ENCODE measurements at places on chromosomes 1 and 21.

DNA sequence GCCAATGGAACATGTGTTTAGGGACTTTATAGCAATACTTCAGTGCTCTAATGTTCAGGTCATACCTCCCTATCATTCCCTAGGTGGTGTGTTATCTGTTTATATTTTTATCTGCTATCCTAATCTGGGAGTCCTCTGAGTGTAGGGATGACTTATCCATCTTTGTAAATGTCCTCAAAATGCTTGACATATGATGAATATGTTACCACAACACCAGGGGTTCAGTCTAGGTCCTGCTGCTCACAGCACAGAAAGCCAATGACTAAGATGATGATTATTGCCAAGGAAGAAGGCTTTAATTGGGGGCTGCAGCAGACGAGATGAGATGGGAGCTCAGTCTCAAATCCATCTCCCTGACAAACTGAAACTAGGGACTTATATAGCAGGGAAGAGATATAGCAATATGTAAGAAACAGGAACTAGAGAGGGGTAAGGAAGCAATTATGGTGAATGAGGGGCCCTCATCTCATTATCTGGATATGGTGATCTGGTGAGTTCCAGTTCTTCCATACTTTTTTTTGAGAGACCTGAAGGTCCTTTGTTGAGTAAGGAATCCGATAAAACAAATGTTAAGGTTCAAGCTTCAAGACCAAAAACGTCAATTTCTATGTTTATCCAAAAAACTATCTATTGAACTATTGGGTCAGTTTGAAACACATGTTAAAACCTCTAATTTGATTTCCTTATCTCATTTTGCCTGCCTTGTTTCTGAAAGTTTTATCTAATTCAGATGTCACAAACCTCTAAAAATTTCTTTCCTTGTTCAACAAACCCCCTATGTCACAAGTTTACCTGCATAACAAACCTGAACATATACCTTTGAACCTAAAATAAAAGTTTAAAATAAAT is 256.7 kb upstream of the CACYBP start:
- peak; percentile 7 for DNase-seq

DNA sequence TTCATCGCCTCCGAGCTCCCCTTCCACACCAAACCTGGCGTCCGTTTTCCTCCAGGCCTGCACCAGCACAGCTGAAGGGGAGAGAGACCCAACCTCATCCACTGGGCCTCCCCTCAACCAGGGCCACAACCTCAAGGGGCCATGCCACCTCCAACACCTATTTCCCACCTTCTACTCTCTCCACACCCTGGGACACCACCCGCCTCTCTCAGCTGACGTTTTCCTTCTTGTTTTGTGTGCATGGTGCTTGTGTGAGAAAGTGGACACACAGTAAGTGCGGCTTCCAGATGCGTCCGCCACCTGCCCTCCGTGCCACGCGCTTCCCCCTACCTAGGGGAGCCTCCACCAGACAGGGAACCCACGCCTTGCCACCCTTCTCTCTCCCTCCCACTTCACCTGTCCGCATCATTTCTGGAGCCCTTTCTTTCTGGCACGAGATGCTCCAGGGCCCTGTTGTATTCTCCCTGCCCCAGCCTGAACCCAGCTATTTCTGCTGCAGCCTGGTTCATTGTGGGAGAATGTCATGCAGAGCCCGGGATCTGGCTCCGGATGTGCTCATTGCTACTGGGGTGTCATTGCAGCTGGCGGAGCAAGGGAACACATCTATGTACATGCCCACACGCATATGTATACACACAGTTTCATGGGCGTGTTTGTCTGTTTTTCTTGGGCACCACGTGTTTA is 1.3 kb upstream of the GNB1 start:
- no peak for DNase-seq

GRCh38 chr1:64685765-64686341 is 59.0 kb upstream of the RAVER2 start:
- no peak for DNase-seq

DNA sequence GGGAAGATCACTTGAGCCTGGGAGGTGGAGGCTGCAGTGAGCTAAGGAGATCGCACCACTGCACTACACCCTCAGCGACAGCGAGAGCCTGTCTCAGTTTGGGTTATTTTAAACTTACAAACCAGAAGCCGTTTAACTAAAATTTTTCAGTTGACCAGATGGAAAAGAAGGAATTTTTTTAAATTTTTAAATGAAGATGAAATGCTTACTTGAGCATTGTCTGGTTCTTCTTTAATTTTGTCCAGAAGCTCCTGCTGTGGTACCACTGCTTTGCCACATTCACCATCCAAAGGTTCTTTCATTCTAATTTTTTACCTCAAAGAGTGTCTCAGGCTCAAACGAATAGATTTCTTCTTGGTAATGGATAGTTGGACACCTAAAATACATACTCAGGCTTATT is 1.4 kb downstream of the ZMYM6 start:
- DNase-seq = no peak

GRCh38 chr1:101592845-101593244 is 356.0 kb downstream of the S1PR1 start:
- DNase-seq = no peak

DNA sequence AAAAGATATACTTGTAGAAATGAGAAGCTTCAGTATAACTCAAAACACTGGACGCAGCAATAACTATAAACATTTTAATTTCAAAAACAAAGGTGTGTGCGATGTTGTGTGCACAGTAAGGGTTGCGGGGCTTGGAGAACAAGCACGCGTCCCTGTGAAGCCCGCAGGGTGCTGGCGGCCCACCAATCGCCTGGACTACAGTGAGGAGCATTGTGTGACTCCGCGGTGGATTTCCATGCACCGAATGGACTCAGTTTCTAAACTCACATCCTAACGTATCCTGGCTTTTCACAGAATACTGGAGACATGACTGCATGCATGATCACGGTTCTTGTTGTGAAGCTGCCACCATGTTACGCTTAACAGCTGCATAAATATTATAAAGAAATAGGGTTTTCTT is 33.0 kb downstream of the NTPCR start:
- no peak for DNase-seq

DNA sequence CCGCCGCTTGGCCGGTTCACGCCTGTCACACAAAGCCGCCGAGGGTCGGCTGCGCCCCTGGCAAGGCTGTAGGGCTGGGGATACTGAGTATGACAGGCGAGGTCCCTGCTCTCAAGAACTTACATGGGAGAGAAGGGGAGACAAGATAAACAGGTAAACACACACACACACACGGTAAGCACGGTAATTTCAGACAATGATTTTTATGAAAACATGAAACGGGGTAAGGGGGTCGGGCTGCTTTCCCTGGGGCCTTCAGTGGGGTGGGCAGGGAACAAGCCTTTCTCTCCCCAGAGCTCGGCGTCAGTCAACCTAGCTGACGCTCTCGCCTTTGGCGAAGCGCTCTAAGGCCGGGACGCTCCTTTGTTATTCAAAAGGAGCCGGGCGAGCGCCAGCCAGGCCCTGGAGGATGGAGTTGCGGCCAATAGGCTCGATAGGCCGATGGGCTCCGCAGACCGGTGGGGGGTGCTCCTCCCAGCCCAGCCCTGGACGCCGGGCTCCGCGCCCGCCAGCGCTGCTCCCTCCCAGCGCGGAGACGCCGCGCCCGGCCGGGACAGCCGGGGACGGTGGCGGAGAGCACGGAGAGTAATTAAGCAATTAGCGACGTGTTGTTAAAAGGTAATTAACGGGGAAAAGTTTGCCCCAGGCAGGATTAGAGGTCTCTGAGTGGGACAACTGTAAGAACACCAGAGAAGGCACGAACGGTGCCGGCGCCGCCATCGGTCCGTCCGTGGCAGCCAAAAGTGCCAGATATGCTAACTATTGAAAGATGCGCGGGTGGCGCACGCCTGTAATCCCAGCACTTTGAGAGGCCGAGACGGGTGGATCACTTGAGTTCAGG is 950 bp upstream of the INKA2 start:
- DNase-seq = peak; percentile 22

All from suppressor macrophage treated with lipopolysaccharide for 4 hours (primary cell).